CD8-positive, alpha-beta T cell (primary cell): ENCODE measurements at places on chromosomes 13 and 19.

DNA sequence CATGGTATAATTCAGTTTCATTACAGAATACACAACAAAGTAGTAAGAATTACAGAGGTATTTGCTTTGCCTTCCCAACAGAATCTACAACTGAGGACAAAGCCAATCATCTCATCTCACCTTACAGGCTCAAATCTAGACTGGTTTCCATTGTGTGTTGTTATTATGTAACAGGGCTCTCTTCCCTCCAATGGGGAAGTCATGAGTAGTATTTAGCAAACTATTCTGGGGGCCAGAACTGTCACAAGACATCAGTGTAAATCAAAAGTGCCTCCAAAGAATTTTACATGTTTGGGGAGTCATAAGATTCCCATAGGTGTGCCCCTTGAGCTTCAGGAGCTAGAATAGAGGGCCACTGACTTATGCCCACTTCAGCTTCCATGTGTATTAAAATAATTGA lies 187.0 kb upstream of the EDNRB start:
- DNase-seq = no peak

- DNase-seq = no peak
Measured at GRCh38 chr13:51347099-51347498, 7.6 kb downstream of the SERPINE3 start.

- DNase-seq = no peak
Measured at GRCh38 chr19:46373491-46374359, 26.8 kb downstream of the PPP5C start.

DNA sequence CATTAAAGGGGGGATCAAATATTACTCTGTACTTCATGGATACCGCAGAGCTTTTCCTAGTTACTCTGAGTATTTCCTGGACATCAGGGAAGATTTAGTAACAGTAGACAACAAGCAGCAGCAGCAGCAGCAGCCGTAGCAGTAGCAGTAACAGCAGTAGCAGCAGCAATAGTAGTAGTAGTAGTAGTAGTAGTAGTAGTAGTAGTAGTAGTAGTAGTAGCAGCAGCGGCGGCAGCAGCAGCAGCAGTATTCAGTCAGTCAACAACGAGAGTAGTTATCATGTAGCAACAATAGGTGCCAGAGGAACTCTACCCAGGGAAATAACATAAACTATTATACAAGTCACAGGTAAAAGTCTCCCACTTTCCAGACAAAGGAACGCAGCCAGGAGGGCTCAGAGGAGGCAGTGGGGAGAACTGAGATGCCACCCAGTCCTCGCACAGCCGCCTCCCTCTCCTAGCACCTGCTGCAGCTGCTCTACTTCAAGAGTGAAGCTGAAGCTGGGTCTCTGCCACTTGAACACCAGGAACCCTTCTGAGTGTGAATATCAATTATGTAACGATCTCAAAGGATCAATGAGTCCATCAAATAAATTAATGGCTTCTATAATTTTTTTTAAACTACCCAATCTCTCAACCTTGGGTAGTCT lies 1.3 kb upstream of the DOCK9 start:
- DNase-seq = no peak

- no peak for DNase-seq
Measured at GRCh38 chr13:24323739-24324075, 14.3 kb downstream of the C1QTNF9 start.

DNA sequence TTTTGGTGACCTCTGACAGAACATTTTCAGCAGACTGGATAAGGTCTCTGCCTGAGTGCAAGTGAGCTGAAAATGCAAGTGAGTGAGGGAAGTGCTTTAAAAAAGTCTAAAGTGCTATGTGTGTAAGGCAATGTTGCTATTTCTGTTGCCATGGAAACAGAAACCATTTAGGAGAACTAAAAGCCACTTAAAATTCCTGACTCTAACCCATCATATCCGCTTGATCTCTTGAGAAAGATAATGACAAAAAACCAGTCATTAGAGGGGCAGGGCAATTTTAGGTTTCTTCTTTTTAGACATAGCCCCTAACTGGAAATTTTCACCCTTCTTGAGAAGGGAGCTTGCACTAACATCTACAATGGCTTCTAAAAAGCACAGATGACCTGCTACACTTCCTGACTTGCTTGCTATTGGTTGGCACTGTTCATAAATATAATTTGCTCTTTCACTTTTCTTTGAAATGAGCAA lies at the start of gene CYSLTR2:
Gene CYSLTR2 (plus strand): TSS at position 458 of the 468 bp plus-strand sequence. CDS start 52,889 bp downstream, outside the sequence.
- peak; percentile 91 for DNase-seq

GRCh38 chr13:74037762-74038161 lies 96.4 kb downstream of the KLF12 start:
- DNase-seq = no peak

DNA sequence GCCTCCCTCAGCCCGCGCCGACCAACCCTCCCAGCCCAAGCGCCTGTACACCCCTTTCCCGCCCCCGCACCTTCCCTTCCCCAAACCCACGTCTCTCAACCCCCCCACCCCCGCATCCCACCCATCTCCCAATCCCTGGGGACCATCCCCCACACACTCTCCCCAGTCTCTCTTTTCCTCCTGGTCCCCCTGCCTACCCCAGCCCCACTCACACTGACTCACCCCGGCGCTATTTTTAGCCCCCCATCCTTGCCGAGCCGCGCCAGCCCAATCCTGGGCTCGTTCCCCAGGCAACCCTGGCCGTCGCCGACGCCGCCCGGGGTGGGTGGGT lies 11.7 kb downstream of the CIC start:
- no peak for DNase-seq

DNA sequence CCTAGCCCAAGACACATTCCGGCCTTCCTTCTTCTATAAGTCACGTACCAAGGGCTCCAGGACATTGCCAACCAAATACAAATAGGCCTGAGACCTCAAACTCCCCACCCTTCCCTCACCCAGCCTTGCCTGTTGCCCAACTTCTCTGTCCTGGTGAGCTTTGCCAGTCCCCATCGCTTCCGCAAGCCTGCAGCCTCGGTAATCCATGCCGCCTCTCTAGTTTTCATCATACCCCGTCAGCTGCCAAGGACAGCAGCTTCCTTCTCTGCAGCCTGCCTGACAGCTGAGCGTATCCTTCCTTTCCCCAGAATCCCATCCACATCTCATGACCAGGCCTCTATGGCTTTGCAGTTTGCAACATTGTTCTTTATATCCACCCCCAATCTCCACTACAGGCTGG lies 36.6 kb upstream of the POMP start:
- DNase-seq = no peak

DNA sequence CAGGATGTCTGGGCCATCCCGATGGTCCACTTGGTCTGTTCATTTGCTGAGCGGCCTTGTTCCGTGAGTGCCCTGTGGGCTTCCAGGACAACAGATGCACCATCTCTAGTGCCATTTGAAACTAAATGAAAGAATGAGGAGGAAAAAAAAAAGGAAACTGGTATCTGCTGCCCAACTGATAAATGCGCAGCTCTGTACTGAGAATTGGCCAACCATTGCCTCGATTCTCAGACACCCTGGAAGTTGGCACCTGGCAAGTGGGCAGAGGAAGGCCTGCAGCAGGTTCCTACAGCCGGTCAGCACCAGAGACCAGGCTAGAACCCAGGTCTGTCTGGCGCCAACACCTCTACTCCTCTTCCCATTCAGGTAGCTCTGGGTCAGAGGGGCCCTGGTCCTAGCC lies 18.9 kb downstream of the SLC7A1 start:
- no peak for DNase-seq

DNA sequence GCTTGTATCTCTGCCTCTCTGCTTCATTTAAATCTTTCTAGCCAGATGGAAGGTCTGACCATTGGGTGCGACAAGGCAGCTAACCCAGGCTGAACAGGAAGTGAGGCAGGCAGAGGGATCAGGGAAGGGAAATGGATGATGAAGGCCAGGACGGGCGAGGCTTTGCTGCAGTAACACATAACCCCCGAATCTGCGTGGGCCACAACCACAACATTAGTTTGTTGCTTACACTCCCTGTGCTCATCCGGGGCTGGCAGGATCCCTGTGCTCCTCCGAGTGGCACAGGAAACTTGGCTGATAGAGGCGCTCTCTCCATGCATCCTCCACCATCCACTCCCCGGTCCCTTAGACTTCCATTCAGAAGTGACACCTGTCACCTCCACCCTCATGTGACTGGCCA lies 1.1 kb upstream of the FLT3LG start:
- DNase-seq = no peak

DNA sequence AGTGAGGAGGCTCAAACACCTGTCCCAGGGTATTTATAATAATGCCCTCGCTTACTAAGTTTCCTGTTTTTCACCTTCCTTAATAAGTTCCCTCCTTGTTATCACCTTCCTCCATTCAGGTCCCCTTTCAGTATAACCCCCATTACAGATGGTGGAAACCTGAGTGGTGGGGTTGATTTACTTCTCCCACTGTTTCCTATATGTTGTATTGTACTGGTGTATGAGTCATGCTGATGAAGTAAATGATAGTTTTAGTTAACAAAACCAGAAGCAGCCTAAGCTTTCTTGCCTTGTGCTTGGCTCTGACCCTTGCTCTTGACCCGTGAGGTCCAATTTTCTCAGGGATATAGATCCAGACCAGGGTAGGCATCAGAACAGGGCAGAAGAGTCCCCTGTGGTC lies 22.3 kb upstream of the TNFSF11 start:
- DNase-seq = no peak
